Calu3 (cell line): ENCODE measurements at places on chromosomes 13 and 19. TPM values are rescaled to one million over a fixed set of nuclear protein-coding genes. Genes with fewer than 3 reads are reported as not detected.

- DNase-seq, result no peak
Observed at GRCh38 chr13:46982856-46983582, 86.2 kb upstream of the HTR2A start.

DNA sequence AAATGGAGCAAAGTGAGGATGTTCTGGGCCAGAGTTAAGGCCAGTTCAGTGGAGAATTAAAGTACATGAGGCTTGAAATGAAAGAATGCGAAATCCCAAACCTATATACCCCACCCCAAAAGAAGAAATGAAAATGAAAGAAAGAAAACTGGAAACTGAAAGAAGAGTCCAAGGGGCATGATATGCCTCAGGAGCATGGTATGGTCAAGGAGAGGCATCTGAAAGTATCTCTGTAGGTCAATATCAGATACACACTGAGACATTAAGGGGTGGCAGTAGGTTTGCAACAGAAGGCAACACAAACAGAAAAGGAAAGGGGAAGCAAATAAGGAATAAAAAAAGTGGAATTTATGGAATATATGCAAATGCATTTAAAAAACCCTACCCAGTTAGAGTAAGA, 166.5 kb downstream of the COG6 start:
- DNase-seq, result no peak

GRCh38 chr13:99861771-99862170, 109.8 kb downstream of the ZIC5 start:
- DNase-seq, result no peak

TSKS gene
- not detected in 2 replicates for total RNA-seq

C1QTNF9 gene
- not detected in 2 replicates for total RNA-seq
